GM12864 (cell line): ENCODE measurements at places on chromosomes 12 and 14.

DNA sequence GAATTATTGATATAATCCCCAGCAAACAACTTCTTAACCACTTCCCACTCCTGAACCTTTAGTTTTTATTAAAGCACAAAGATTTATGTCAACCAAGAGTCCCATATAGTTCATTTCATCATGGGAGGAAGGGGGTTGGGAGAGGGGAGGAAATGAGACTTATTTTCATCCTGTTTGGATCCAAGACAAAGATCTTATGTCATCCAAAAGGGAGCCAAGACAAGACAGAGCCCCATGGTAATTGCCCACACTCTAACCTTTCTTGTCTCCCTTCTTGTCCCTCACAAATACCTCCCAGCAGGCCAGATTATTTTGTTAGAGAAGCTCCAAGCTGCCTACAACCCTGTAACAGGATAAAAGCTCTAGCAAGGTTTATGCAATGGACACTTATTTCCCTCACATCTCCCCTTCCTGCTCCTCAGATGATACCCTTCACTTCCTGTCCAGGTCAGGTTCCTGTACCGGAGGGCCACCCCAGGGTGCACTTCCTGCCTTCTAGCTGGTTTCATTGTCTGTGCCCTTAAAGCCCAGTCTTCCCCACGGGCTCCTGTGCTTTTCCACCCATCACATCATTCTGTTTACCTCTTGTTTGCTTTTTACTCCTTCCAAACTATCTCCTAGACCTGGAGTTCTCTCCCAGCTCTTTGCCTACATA, 123.7 kb upstream of the MDM1 start:
- DNase-seq: no peak

GRCh38 chr14:58716706-58717105, 78.9 kb downstream of the DACT1 start:
- no peak for DNase-seq

- no peak for DNase-seq
Observed at GRCh38 chr14:20698018-20698329, 9.4 kb downstream of the ANG start.

DNA sequence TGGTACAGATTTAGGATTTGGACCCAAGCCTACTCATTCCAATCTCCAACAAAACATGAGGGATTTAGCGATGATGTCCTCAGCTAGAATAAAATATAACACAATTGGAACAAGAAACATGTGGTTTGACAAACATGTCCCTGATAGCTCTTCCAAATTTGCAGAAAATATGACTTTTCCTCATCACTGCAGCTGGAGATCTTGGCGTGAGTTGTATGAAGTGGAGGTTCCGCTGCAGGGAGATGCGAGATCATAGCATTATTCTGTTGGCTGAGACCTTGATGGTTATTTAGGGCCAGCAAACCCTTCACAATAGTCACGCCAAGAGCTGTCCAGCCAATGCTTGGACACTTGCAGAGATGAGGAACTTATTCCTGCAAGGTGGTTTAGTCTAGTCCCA, 413.4 kb upstream of the TBX3 start:
- DNase-seq: no peak

DNA sequence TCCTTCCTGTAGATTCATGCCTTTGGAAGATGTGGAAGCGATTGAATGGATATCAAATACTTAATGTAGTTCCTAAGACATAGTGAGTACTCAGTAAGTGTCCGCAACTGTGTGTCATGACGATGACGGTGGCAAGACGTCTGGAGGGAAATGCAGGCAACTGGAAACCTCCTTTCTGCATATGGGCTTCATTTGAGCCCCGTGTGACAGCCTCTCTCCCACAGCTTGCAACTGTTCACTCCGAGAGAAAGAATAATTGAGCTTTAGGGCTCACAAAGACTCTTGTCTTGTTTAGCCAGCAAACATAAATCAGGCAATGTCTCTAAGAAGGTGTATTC, 6.9 kb downstream of the CFAP251 start:
- DNase-seq: no peak

DNA sequence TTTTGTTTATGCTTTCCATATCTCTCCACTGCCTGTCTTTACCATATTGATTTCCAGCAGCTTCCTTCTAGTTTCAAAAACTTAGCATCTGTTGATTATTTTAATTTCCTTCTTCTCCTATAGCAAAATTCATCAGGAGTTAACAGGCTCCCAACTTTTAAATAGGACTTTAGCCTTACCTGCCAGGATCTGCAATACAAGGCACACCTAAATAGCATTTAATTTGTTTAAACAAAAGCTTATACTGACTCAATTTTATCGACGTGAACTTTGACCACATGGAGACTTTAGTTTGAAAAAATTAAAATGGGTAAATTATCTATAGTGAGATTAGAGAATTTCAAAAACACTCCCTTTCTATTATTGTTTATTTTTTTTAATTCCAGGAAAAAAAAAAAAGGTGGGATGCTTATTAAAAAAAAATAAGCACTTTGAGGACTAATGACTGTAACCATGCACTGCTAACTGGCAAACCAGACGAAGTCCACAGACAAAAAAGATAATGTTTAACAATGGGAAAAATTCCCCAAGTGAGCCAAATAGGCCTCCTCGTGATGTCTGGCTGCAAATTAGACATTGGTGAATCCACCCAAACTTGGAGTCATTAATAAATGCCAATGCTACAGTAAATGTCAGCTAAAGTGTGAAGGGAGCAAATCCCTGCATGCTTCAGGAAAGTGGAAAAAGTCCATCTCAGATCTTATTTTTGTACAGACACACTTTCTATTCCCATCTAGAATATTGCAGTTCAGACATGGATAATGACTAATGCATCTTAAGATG, 40.7 kb downstream of the RMST start:
- no peak for DNase-seq

DNA sequence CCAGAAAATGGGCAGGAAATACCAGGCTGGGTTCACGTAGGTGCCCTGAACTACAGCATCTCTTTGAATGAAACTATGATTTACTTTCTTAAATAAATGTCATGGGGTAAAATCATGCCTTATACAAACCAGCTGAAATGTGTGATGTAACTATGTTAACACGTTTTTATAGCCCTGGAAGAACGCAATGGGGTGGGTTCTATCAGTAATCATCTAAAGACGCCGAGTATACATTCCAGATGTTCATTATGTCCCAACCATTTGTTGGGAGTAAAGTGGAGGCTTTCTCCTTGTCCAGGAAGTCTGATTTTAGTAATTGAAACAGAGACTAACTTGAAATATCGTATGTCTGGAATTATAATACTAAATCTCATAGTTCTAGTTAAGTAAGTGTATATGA, 16.2 kb upstream of the IGF1 start:
- DNase-seq: no peak

GRCh38 chr12:45324391-45324790, 108.5 kb downstream of the ANO6 start:
- no peak for DNase-seq

GRCh38 chr14:54173802-54174201, 217.2 kb upstream of the BMP4 start:
- no peak for DNase-seq

DNA sequence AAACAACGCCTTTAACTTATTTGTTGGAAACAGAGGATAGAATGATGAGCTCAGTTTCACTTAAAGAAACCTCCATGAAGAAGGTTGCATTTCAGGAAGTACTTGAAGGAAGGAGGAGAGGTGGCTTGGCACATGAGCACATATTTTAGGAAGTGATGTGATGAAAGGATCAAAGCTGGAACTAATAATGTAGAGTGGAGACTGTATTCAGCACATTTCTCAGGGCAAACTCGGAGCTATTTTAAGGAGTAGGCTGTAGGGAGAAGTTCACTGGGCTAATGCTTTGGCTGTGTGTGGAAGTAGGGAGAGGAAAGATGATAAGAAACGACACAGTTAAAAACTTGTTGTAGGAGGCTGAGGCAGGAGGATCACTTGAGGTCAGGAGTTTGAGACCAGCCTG, 272.8 kb downstream of the AKAP6 start:
- DNase-seq: no peak

- no peak for DNase-seq
Observed at GRCh38 chr14:26549571-26549970, 48.3 kb downstream of the NOVA1 start.

GRCh38 chr12:129530984-129531383, 372.8 kb downstream of the TMEM132D start:
- no peak for DNase-seq

DNA sequence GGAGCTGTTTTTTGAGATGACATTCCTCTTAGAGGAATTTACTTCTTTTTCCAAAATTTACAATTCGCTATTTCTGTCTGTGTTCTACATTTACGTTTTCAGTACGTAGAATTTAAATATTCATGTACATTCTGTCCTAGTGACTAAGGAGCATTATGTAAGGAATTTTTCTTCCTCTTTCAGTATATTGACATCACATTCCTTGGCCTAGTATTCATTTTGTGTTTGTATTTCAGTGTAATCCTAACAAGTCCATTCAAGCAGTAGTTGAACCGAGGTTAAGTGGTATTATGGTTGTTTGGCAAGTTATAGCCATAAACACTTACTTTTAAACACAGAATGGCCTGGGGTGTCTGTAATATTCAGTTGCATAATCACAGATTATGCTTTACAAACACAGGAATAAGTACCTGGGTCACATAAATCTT, 465.2 kb downstream of the PCNX1 start:
- no peak for DNase-seq

DNA sequence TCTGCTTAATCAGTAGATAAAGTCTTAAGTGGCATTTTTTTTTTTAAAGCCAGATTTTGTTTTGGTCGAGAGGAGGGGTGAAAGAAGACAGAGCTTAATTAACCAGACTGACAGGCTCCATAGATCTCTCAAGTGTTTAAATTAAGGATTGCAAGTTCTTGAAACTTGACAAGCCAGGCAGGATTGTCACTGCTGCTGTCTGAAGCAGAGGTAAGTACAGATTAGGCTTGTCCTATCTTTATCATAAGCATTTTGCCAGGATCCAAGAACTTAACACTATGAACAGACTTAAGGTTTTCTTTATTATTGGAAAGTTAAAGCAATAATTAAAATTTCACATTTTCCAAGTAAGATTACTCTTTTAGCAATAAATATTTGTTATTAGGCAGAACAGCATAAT, 179.6 kb upstream of the LMO3 start:
- no peak for DNase-seq

GRCh38 chr12:18567787-18568186, 170.0 kb downstream of the PLCZ1 start:
- DNase-seq: no peak

- DNase-seq: no peak
Observed at GRCh38 chr12:47900131-47901062, 4.4 kb downstream of the VDR start.
